ENCODE measurements at places on chromosomes 2 and 18.

DNA sequence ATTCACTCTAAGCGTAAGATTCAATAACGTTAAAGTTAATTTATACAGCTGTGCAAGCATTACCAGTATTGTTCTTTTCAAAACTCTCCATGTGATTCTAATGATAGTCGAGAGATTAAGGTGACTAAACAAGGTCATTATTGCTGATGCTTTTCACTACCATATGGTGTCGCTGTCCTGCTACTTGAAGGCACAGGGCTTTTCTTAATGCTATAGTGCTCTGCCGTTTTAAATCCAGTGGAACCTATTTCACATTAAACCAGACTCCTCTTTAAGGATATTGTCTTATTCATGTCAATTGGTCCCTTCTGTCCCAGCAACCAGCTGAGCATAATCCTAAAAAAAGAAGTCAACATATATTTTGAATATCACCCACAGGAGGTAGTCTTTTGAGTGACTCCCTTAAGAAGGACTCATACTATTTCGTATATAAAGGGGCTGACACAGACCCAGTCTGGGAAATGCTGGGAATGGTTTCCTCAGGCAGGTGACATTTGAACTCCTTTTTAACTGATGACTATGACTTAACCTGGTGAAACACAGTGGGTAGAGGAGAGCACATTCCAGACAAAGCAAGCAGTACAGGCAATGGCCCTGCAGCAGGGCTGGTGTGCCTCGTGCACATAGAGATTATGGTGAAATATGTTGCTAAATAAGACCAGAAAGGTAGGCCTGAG, 53.9 kb upstream of the CYTIP start:
- DNase-seq, result peak; percentile 43

DNA sequence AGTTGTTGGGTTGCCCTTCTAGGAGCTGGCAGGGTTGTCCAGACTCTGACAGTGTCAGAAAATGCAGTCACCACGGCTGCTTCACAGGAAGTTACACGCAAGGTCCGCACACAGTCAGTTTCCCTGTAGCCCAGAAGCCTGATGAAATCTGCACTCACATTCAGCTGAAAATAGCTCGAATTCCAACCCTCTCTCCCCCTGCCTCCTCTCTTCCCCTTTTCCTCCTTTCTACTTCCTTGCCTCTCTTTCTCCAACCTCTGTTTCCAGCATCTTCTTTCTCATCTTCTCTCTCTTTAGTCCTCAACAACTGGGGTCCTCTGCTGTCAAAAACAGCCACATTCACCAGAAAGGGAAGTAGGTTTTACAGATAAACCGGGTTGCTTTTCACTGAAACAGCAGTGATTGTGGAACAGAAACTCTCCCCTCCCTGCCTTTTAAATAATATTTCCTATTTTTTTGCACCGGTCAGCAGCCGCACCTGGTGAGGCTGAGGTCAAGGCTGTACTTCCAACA, 69.3 kb downstream of the BCL11A start:
- no peak for DNase-seq

DNA sequence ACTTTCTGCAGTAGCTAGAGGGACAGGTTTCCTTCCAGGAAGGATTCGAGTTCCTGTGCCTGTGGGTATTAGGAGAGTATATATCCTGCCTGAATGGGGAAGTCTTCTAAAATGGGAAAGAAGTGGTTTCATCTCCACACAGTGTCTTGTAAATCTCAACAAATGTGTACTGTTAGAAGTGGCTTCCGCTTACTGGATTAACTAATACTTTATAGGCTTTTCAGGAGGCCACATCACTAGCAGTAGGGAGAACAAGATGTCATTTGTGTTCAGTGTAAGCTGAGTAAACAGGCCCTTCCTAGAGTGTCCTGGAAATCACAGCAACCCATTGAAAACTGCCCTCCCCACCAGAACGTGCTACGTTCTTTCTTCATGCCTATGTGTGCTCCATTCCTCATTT, 12.5 kb upstream of the POLR1B start:
- DNase-seq, result no peak

GRCh38 chr2:39266916-39267434, 23.2 kb upstream of the CDKL4 start:
- no peak for DNase-seq

- DNase-seq, result no peak
Observed at GRCh38 chr2:76444732-76445131, 734.0 kb upstream of the GCFC2 start.

DNA sequence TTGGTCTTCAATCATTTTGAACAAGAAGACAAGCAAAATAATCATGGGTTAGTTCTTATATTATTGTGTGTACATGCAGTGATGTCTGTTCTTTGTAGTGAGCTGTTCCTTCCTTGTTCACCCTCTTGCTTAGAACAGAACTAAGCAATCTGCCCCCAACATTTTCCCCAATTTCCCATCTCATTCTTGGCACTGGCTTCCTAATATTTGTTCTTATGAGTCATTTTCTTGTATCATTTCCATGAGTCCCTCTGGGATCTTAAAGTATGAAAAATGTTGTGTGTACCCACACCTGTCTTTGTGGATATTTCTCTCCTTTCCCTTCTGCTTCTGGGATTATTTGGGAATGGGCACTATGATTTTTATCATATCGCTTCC, 3.5 kb upstream of the IL1B start:
- no peak for DNase-seq

DNA sequence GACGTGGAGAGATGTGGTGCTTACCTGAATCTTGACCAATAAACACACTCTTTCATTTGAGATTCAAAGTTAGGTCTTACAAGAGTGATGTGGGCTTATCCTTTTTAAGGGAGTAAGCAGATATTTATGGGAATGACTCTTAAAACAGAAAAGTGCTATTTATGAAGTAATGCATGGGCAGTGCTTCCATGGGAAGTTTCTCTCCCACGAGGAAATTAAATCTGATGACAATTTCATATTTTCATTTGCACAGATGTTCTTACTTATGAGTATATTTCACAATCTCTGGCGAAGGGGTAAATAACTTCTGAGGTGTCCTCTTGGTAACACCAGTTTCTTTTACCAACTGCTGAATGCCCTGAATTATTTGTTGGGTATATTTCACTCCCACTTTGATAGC, 21.0 kb downstream of the PNPT1 start:
- DNase-seq, result no peak

- DNase-seq, result no peak
Observed at GRCh38 chr18:44066541-44066940, 614.1 kb upstream of the SETBP1 start.

GRCh38 chr2:110946902-110947301, 173.8 kb upstream of the BCL2L11 start:
- DNase-seq, result no peak

DNA sequence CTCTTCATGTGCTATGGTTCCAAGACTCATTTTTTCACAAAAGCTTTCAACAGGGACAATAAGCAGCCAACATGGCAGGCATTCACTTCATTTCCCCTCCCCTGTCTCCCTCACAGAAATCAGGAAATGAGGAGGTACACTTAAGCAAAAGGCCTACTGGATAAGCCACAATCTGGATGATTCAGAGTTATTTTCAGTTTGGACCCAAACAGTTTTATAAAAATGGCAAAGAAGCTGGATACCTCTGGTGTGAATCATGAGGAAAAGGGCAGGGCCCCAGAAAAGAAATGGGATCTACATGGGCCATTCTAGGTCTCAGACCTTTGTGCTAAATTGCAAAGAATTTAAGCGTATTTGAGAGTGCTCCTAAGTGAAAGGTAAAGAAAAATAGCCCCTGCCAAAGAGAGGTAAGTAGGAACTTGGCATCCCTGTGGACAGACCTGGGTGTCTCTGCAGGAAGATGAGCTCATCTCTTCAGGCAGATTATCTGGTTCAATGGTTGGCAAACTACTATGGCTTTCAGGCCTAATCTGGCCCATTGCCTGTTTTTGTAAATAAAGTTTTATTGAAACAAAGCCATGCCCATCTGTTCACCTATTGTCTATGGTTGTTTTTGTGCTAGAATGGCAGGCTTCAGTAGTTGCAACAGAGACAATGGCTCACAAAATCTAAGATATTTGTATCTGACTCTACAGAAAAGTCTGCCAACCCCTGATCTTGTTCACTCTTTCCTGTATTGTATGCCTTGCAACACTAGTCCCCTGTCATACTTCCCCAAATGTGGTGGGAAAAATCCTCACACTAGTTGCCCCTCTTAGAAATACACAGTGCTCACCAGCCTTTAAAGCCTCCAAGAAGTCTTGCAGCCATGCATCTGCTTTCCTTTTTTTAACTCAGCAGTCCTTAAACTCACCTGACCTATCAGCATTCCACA, 315.0 kb downstream of the ALK start:
- DNase-seq, result no peak

- DNase-seq, result no peak
Observed at GRCh38 chr2:127647242-127648190, 1.6 kb downstream of the GPR17 start.

DNA sequence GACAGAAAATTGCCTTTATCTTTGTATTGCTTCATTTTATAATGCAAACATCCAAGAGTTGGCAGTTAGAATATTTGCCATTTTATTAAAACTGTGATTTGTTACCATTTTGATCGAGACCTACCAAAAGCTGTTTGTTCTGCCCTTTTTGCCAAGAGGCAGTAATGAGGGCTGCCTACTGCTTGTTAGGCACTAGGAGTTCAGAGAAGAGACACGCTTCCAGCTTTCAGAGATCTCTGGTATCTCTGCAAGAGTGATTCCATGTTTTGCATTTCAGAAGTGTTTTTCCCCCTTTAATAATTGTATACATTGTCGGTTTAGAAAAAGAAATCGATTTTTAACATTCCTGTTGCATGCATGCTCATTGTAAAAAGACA, 628 bp downstream of the MRPL30 start:
- no peak for DNase-seq

- no peak for DNase-seq
Observed at GRCh38 chr2:100270381-100271146, 51.7 kb downstream of the LONRF2 start.

GRCh38 chr2:216574046-216574445, 59.2 kb upstream of the IGFBP2 start:
- no peak for DNase-seq

GRCh38 chr18:30358555-30358954, 684.0 kb downstream of the DSC3 start:
- no peak for DNase-seq

GRCh38 chr2:45896311-45896710, 244.8 kb downstream of the PRKCE start:
- DNase-seq, result no peak

GRCh38 chr2:39549718-39550464, 112.8 kb upstream of the MAP4K3 start:
- no peak for DNase-seq

- DNase-seq, result no peak
Observed at GRCh38 chr2:2484301-2484700, 153.2 kb upstream of the MYT1L start.

DNA sequence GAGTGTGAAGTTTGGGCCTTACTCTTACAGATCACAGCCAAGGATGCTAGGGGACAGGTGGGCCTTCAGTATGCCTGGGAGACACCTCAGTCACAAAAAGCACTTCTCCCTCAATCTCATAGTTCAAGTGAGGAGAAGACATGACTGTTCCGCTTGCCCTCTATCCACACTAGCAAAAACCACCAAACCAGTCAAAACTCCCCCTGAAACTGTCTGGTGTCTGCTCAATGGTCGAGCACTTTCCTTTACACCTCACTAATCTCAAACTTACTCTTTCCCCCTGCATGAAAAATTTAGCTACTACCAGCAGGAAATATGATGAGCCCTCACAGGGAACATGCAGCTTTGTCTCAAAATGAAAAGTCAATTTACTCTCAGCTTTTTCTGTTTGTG, 232.2 kb downstream of the TRIB2 start:
- DNase-seq, result no peak

- DNase-seq, result no peak
Observed at GRCh38 chr2:31238906-31239592, 5.1 kb downstream of the EHD3 start.

GRCh38 chr18:12930376-12930775, 17.4 kb upstream of the SEH1L start:
- DNase-seq, result no peak

DNA sequence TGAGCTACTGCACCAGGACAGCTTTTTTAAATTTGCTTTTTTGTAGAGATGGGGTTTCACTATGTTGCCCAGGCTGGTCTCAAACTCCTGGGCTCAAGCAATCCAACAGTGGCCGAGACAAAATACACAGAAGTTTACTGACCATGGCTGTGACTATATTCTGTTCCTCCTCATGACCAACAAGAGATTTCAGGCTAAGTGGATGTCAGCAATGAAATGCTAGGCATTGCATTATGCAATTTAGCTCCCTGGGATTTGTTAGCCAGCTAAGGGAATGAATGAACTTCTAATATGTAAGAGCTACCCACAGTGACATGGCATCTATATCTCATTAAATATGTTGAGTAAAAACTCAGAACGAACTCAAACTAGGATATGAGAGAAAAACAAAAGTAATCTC, 81.9 kb upstream of the MBOAT2 start:
- DNase-seq, result no peak

GRCh38 chr2:8416849-8417832, 264.7 kb upstream of the ID2 start:
- no peak for DNase-seq

- DNase-seq, result no peak
Observed at GRCh38 chr18:36241831-36242230, 54.5 kb downstream of the MOCOS start.

GRCh38 chr2:179596018-179596417, 265.4 kb downstream of the ZNF385B start:
- no peak for DNase-seq

- peak; percentile 74 for DNase-seq
Observed at GRCh38 chr2:74457549-74458131, 598 bp upstream of the WBP1 start.

- DNase-seq, result no peak
Observed at GRCh38 chr2:85277416-85278158, 50.2 kb downstream of the TGOLN2 start.

DNA sequence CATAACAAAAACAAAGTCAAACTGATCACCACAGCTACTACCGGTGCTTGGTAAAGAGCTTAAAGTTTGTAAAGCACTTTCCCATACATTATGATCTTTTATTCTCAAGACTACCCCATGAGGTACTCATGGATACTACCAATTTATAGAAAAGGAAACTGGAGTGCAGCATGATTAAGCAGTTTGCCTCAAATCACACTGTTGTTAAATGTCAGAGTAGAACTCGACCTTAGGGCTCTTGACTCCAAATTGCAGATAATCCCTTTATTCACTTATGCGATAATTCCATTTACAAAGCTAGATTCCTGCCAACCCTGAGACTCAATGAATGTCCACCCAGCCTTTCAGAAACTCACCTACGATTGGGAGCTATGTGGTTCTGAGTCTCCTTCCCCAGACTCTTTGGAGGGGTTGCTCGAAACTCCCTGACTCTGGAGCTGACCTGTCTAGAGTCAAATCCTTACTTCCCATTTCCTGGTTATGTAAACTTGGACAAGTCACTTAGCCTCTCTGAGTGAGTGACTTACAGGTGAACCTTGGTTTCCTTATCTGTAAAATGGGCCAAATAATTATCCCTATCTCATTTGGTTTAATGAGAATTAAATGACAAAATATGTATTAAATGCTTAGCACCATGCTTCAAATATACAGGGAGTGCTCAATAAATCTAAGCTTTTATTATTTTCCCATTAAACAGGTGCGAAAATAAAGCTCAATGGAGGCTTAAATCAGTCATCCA, 47.4 kb downstream of the PSD4 start:
- no peak for DNase-seq

- DNase-seq, result no peak
Observed at GRCh38 chr2:38037325-38037724, 38.6 kb downstream of the CYP1B1 start.
